Activated B cell treated with CpG ODN at 0.5 μM for 24 hours (primary cell): ENCODE measurements at places on chromosomes 11 and 22. TPM values are rescaled to one million over a fixed set of nuclear protein-coding genes. Genes with fewer than 3 reads are reported as not detected.

GRCh38 chr11:47020793-47021526 lies 84.4 kb downstream of the CSTPP1 start:
- no peaks in the 10 kb centered on the region for H3K4me1 ChIP-seq
- no peak overlapping the region for H3K27ac ChIP-seq
- no peak for DNase-seq
- no peaks in the 10 kb centered on the region for H3K27me3 ChIP-seq

Gene CCDC87
- 0.22 and 0.31 TPM in 2 replicates for total RNA-seq

- no peaks in the 10 kb centered on the region for H3K36me3 ChIP-seq
- H3K4me1 ChIP-seq = no peaks in the 10 kb centered on the region
- H3K27ac ChIP-seq = no peak overlapping the region
- no peak for DNase-seq
- H3K27me3 ChIP-seq = peaks cover 25% of the 10 kb centered on the region
- no peak overlapping the region for H3K4me3 ChIP-seq
These were observed 944 bp upstream of the SCGB1D2 start for GRCh38 chr11:62241095-62241494.

GRCh38 chr11:8641332-8641731 lies 41.1 kb downstream of the TRIM66 start:
- H3K27me3 ChIP-seq = no peaks in the 10 kb centered on the region
- no peak for DNase-seq
- no peak overlapping the region for H3K27ac ChIP-seq
- no peak overlapping the region for H3K4me3 ChIP-seq
- peaks cover 46% of the 10 kb centered on the region for H3K36me3 ChIP-seq

Gene SYT8
- not detected in 2 replicates for total RNA-seq

DNA sequence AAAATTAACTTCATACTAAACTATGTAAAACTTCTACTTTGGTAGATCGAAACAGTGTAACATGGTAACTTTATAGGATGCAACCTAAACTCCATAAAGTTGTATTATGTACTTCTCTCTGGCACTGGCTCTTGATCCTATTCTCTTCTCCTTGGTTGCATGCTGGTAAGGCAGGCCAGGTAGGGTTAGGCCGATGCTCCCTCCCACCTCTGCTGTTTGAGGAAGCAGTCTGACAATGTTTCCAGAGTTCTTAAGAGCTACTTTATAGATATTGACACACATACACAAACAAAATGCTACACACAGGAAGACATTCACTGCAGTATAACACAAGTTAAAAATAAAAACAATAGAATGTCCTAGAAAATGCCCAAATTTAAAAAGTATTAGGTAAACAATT lies 22.5 kb downstream of the CTSC start:
- H3K4me1 ChIP-seq = peaks cover 3% of the 10 kb centered on the region
- H3K27me3 ChIP-seq = no peaks in the 10 kb centered on the region
- no peak for DNase-seq

- no peaks in the 10 kb centered on the region for H3K4me1 ChIP-seq
- no peak overlapping the region for H3K27ac ChIP-seq
- H3K4me3 ChIP-seq = no peak overlapping the region
- no peaks in the 10 kb centered on the region for H3K36me3 ChIP-seq
These were observed 11.0 kb upstream of the HEPHL1 start for GRCh38 chr11:94010136-94010535.

DNA sequence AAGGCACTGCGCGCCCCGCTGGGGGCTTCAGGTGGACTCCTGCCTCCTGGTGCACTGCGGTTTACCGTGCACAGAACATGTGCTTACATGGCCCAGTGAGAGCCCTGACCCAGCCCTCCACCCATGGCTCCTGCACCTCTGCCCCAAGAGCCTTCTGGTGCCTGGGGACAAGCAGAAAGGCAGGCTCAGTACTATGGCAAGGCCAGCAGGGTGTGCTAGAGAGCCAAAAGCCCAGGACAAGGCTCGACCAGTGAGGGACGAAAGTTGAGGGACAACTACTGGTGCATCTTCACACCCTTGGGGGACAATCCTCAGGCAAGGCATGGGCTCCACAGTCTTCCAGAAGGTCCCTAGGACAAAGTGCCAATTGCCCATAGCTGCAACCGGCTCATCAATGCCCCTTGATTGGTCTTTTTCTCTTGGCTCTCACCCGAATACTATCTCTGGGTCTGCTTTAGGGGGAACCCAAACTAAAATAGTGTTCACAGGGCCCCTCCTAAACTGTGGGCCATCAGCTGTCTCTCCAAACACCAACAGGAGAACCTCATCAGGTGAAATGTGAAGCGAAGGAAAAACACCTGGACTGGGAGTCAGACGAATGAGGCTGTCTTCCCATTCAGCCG lies 13.5 kb downstream of the PGA5 start:
- H3K4me3 ChIP-seq = no peak overlapping the region
- no peaks in the 10 kb centered on the region for H3K36me3 ChIP-seq
- H3K4me1 ChIP-seq = no peaks in the 10 kb centered on the region
- H3K27me3 ChIP-seq = no peaks in the 10 kb centered on the region

Gene OR51B2
- not detected in 2 replicates for total RNA-seq

Gene SLN
- not detected in 2 replicates for total RNA-seq

DNA sequence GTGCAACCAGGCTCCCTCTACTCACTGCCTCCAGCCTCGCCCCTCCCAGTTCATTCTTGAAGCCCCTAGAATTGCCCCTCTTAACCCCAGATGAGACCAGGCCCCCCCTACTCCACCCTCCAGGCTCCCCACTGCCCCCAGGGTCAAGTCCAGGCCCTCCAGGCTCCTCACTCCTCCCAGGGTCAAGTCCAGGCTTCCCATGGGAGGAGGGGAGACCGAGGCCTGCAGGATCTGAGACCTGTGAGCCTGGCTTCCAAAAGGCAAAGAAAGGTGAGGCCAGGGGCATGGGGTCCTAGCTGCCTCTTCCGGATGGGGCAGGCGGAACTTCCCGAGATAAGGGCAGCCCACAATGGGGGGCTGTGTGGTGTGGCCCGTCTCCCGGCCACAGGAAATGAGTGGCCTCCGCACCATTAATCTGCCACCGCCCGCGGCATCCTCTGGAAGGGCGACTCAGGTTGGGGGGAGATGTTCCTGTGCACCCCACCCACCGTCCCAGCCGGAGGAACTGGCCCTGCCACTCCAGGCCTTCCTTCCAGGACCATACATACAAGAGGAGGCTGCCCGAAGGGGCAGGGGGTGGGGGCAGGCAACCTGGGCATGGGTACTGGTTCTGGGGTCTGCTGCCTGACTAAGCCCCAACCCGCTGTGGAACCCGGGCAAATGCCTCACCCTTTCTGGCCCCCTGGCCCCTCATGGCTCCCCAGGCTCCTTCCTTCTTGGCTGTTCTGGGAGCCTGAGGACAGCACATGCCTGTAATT lies 35.1 kb upstream of the WNT11 start:
- no peak for DNase-seq
- H3K4me1 ChIP-seq = peaks cover 2% of the 10 kb centered on the region
- peaks cover 4% of the 10 kb centered on the region for H3K27me3 ChIP-seq
- H3K4me3 ChIP-seq = no peak overlapping the region

DNA sequence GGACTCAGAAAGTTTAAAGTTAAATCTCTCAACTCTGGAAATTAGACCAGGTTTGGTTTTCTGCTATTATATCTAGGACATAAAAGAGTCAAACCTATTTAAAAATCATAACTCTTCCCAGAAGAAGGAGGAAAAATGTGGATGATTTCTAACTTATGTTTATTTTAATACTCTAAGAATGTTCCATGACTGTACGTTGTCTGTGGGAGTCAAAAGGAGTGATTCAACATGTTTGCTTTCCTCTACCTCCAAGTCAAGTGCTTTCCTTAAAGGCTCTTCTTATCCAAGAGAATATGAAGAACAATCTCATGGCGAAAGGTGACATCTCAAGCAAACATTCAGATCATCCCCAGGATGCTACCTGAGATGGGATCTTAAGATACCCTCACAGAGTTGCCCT lies 21.6 kb downstream of the OR51E1 start:
- H3K27me3 ChIP-seq = peaks cover 10% of the 10 kb centered on the region
- H3K4me1 ChIP-seq = no peaks in the 10 kb centered on the region
- no peak for DNase-seq

- no peaks in the 10 kb centered on the region for H3K27me3 ChIP-seq
- no peaks in the 10 kb centered on the region for H3K4me1 ChIP-seq
- H3K36me3 ChIP-seq = no peaks in the 10 kb centered on the region
- no peak overlapping the region for H3K4me3 ChIP-seq
These were observed 1021.4 kb upstream of the TENM4 start for GRCh38 chr11:80462211-80462610.

DNA sequence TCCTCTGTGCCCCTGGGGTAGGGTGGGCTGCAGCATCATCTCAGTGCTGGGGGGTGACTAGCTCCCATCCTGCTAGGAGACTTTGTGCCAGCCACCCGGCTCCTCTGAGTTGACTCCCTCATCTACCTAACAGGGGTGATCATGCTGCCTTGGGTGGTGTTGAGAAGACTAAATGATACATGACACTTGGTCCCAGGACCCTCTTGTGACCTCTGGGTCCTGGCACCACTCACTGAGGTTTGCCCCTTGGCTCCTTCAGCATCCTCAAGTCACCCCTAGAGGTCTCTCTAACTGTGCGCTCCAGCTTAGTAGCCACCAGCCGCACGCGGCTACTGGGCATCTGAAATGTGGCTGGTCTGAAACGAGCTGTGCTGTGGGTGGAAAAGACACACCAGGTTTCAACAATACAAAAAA lies 72.1 kb downstream of the LRRC32 start:
- no peak overlapping the region for H3K27ac ChIP-seq
- H3K4me1 ChIP-seq = peaks cover 16% of the 10 kb centered on the region
- no peaks in the 10 kb centered on the region for H3K36me3 ChIP-seq
- H3K27me3 ChIP-seq = peaks cover 19% of the 10 kb centered on the region

- no peak for DNase-seq
- peaks cover 60% of the 10 kb centered on the region for H3K27me3 ChIP-seq
- peaks cover 18% of the 10 kb centered on the region for H3K4me1 ChIP-seq
- no peak overlapping the region for H3K27ac ChIP-seq
These were observed 90.9 kb downstream of the CACNA1I start for GRCh38 chr22:39661501-39661841.

- H3K27me3 ChIP-seq = no peaks in the 10 kb centered on the region
- DNase-seq = no peak
- H3K36me3 ChIP-seq = peaks cover 38% of the 10 kb centered on the region
These were observed 34.2 kb downstream of the MICAL3 start for GRCh38 chr22:17990147-17990546.

DNA sequence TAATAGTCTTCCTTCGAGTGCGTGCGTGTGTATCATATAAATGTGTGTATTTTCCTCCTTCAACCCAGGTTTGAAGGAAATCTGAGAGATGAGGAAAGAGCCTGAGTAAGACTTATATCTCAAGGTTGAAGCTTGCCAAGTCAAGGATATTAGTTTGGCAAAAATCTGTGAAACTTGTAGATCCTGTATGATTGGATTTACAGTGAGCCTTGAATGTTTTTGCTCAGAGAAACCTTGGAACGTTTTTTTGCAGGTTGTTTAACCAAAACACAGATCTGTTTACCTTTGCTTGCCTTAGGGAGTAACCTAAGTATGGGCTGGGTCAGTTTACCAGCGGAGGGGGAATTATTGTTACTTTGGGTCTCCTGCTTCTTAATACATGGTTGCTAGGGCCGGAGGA lies 35.9 kb upstream of the SORL1-AS1 start:
- no peak for DNase-seq
- H3K36me3 ChIP-seq = peaks cover 70% of the 10 kb centered on the region
- peaks cover 58% of the 10 kb centered on the region for H3K4me1 ChIP-seq
- no peak overlapping the region for H3K4me3 ChIP-seq

- H3K27ac ChIP-seq = no peak overlapping the region
- no peaks in the 10 kb centered on the region for H3K27me3 ChIP-seq
- H3K4me1 ChIP-seq = peaks cover 17% of the 10 kb centered on the region
- peaks cover 5% of the 10 kb centered on the region for H3K36me3 ChIP-seq
These were observed 88.1 kb downstream of the RELT start for GRCh38 chr11:73464347-73464746.

- no peak for DNase-seq
- no peaks in the 10 kb centered on the region for H3K4me1 ChIP-seq
- H3K4me3 ChIP-seq = no peak overlapping the region
These were observed 662.5 kb upstream of the TENM4 start for GRCh38 chr11:80103142-80103859.

Gene CYTH4
- total RNA-seq = 37.2 and 40.3 TPM in 2 replicates

Gene TMEM41B
- total RNA-seq = 19.4 and 21.7 TPM in 2 replicates

DNA sequence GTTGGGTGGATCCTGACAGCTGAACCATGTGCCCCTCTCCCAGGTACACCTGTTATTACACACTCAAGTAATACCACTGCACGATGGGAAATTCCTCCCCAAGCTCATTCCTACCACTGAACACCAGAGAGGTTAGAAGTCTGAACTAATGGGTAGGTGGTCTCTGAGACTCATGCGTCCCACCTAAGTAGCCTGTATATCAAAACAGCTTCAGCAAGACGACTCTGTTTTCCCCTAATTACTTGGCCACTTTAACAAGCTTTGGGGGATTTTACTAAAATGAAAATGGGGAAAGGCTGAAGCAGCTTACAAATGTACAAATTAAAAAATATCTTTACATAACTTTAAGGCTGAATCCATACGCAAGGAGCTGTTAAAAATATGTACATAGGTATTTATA lies 29.4 kb downstream of the LGR4 start:
- no peaks in the 10 kb centered on the region for H3K4me1 ChIP-seq
- H3K4me3 ChIP-seq = no peak overlapping the region
- H3K36me3 ChIP-seq = no peaks in the 10 kb centered on the region
- H3K27ac ChIP-seq = no peak overlapping the region
- no peak for DNase-seq
- no peaks in the 10 kb centered on the region for H3K27me3 ChIP-seq

Gene PLAAT5
- total RNA-seq = not detected in 2 replicates

- peak overlapping the region; percentile 65 for H3K27ac ChIP-seq
- H3K4me3 ChIP-seq = peak overlapping the region; percentile 55
- DNase-seq = peak; percentile 71
- H3K4me1 ChIP-seq = peaks cover 40% of the 10 kb centered on the region
- H3K36me3 ChIP-seq = no peaks in the 10 kb centered on the region
- H3K27me3 ChIP-seq = no peaks in the 10 kb centered on the region
These were observed 48.5 kb downstream of the GGTLC2 start for GRCh38 chr22:22692707-22693530.

DNA sequence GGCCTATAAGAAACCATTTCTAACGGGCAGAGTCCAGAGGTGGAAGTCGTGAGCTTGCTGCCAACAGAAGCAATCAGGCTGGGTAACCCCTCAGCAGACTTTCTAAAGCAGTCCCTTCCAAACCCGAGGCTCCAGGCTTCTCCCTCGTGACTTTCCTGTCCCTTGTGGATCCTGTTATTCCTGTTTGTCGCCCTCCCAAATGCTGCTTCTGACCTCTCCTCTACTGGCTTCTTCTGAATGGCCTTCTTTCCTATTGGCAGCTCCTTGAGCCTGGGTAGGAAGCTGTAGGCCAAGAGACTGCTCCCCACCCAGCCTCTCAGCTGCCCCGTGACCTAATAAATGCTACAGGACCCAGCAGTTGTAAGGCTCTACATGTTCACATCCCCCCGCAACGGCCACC lies 35.0 kb downstream of the MAFF start:
- H3K4me1 ChIP-seq = no peaks in the 10 kb centered on the region
- no peak for DNase-seq
- H3K4me3 ChIP-seq = no peak overlapping the region
- H3K27me3 ChIP-seq = no peaks in the 10 kb centered on the region
- H3K27ac ChIP-seq = no peak overlapping the region

Gene SMTNL1
- not detected in 2 replicates for total RNA-seq
